ENCODE measurements at places on chromosomes 3 and 15. TPM values are rescaled to one million over a fixed set of nuclear protein-coding genes. Genes with fewer than 3 reads are reported as not detected.

DNA sequence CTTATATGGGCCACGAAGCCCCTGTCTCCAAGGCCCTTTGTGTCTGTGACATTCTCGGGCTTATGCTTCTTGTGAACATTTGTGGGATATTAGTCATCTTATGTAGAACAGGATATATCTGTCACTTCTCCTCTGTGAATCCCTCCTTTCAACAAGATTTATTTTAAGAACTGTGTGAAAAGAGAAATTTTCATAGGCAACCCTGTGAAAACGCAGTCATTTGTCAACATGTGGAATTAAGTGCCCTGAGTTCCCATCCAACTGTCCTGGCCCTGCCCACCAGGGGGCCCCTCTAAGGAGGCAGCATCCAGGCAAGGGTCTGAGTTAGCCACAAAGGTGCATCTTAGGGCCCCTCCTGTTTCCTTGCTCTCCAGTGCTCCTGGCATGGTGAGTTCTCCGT is 76.8 kb upstream of the CHRNA7 start:
- no peak for DNase-seq

DNA sequence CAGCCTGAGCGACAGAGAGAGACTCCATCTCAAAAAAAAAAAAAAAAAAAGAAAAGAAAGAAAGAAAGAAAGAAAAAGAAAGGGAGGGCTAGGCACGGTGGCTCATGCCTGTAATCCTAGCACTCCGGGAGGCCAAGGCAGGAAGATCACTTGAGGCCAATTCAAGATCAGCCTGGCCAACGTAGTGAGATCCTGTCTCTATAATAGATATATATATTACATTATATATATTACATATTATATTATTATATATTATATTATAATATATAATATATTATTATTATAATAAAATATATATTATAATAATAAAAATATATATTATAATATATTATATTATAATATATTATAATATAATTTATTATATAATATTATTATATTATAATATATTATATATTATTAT is 48.9 kb downstream of the PTPN9 start:
- DNase-seq = no peak

- DNase-seq = no peak
Observed at GRCh38 chr3:73480187-73480672, 144.5 kb downstream of the PDZRN3 start.

GRCh38 chr3:50174947-50175524 is 16.4 kb upstream of the GNAT1 start:
- DNase-seq = no peak

GRCh38 chr15:31062911-31063310 is 38.6 kb downstream of the TRPM1 start:
- no peak for DNase-seq

GRCh38 chr3:72449551-72449950 is 398.7 kb downstream of the SHQ1 start:
- peak; percentile 87 for DNase-seq

DNA sequence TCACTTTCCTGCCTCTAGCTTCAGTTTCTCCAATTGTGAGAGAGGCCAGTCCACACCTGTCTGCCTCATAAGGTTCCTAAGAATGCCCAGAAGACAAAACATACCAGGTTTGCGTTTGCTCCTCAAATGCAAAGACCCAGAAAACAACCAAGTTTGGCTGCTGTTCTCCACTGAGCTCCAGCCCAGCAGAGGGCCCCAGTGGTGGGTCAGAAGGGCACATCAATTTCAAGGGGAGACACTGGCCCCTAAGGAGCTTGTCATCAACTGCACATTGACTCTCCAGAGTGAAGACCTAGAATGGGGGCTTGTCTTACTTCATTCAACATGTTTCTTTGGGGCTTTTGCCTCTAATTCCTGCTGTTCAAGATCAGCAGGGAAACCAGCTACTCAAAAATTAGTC is 127.9 kb upstream of the SLC6A11 start:
- no peak for DNase-seq

GRCh38 chr15:53918180-53919079 is 59.8 kb upstream of the UNC13C start:
- DNase-seq = no peak

DNA sequence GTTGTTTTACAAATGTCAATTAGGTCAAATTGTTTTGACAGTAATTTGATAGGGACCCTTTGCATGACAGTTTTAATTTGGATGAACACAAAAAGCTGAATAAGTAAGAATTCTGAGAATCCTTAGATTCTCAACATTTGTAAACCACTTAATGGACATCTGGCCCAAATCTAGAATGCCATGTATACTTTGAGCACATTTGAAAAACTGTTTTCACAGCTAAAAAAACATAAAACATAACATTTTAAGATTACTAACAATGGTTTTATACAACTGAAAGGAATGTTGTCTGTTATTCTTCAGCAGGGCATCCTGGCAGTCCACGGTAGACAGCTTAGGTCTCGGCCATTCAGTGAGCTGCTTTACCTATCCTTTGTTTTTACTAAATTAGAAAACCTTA is 34.5 kb upstream of the TM2D3 start:
- no peak for DNase-seq

DNA sequence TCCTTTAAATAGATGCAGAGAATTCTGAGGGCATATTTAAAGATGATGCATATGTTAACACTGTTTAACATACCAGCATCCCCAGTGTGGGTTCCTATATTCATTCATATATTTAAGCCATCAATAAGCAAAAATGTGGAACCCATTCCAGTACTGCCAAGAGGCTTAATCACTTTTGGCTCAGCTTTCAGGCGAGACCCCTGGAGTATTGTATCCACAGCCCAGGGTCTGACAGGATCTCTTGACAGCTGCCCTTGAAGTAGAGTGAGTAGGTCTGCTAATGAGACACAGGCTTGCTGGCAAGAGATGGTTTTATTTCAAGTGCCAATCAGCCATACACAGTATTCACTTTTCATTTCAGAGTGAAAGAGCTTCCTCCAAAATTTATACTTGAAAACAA is 367.3 kb downstream of the OCA2 start:
- no peak for DNase-seq

DNA sequence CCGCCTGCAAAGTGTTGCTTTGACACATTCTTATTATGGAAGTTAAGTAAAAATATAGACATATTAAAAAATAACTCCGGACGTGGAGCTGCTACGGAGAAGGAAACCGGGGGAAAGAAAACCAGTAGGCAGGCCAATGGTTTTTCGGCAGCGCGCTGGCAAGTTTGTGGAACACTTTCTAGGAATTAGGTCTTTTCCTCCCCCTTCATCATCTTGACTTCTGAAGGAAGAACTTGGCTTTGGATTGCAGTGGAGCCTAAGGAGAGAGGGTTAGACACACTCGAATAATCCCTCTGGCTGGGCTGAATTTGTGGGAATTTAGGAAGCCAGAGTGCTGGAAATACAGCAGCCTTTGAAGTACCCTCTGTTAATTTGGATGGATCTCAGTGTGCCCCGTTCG is 317 bp downstream of the ROBO2 start:
- DNase-seq = no peak

DNA sequence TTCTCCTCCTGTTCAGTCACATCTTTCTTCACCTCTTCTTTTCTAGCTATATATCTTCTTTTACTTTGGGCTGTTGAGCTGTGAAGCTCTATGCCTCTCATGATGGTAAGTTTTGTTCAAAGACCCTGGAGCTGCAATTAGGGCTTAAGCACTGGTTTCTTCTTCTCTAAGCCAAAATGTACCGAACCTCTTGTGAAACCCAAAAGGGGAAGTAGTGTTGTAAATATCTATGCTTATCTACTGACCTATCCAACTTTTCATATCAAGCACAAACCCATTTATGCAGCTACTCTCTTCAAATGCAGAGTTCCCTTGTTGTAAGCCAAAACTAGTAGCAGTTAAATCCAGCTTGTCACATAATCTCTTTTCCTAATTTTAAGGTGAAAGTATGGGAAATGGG is 123.6 kb upstream of the CD96 start:
- DNase-seq = no peak

GRCh38 chr3:144660186-144660585 is 688.6 kb downstream of the DIPK2A start:
- DNase-seq = no peak

VIPR1 gene
- total RNA-seq = 215 TPM

NRROS gene
- total RNA-seq = 2.7 TPM

RASGRF1 gene
- total RNA-seq = 8.7 TPM

PLCH1 gene
- 0.60 TPM for total RNA-seq

GOLGA6L1 gene
- not detected for total RNA-seq

KBTBD13 gene
- total RNA-seq = not detected

SSR3 gene
- 287 TPM for total RNA-seq

NUP210 gene
- 0.24 TPM for total RNA-seq

AGBL1 gene
- not detected for total RNA-seq

MLH1 gene
- total RNA-seq = 85.8 TPM

All from RPMI7951 (cell line).